AG09319 (cell line): ENCODE measurements at places on chromosomes 12 and 14.

DNA sequence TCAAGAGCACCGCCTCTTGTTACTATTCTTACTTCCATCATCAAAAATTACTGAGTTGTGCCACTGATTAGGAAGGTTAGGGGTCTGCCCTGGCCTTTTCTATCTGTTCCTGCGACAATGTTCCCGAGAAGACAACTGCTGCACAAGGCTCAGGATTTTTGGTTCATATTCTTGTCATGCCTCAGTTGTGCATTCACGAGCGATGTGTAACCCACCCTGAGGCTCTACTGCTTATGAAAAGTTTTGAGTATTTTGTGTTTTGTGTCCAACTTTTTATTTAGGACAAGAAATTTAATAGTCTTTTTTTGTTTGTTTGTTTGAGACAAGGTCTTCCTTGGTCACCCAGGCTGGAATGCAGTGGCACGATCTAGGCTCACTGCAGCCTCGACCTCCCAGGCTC lies 23.1 kb upstream of the LGALS3 start:
- no peak for DNase-seq

DNA sequence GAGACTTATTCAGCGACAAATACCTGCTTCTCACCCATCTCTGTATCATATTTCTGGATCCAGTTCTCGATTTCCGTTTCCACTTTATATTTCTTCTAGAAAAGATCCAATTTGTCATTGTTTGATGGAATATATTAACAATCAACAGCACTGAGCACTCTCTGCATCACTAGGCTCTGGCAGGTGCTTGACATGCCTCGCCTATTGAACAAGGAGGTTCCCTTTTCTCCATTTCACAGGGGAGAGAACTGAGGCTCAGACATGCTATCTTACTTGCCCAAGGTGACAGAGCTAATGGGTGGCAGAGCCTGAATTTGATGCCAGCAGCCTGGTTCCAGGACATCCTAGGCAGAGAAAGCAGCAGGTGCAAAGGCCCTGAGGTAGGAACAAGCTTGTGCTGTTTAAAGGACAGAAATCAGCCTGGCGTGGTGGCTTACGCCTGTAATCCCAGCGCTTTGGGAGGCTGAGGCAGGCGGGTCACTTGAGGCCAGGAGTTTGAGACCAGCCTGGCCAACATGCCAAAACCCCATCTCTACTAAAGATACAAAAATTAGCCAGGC lies 12.1 kb downstream of the RITA1 start:
- no peak for DNase-seq

DNA sequence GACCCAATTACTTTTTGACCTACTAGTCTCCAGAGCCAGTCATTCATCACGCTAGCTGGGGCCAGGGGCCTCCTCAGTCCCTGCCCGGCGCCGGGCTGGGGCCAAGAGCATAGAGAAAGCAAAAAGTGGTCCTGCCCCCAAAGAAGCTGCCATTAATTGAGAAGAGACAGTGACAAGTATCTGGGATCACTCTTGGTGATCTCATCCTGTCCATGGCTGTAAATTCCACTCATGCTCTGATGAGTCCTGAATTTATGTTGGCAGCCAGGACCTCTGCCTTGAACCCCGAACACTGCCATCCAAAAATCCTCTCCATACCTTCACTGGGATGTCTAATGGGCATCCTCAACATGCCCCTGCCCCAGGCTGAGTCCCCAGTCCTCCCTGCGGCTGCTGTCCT lies 34.4 kb upstream of the DLK1 start:
- no peak for DNase-seq

DNA sequence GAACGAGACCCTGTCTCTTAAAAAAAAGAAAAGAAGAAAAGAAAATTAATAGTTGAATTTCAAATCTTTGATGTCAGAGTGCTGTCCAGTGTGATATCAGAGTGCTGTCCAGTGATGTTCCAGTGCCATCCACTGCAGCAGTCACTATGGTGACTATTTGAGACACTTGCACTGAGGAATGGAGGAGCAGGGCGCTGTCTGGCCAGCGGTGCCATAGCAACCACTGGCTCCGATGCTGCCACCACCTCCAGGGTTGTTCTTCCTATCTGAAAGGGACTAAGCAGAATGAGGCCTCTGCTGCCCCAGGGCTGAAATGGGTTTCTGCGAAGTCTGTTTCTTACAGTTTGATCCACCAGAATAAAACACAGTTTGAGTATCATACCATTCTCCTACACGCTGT lies 272.9 kb downstream of the NUAK1 start:
- DNase-seq: no peak

DNA sequence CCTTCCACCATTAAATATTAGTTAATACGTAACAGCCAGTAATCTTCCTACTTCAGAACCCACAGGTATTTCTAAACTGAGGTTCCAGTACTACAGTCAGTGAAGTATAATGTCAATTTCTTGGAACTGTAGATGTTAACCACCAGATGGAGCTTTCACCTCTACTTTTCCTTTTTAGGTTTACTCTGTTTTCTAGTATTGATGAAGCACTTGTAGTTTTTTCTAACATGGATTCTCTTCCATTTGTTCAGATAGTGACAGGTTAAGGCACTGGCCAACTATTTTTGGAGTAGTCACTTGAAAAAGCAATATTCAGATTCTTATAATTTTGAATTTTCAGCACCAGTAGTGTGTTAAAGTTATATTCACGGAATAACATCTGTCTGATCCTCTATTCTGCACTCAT lies 4.6 kb upstream of the SEC23A start:
- DNase-seq: no peak

DNA sequence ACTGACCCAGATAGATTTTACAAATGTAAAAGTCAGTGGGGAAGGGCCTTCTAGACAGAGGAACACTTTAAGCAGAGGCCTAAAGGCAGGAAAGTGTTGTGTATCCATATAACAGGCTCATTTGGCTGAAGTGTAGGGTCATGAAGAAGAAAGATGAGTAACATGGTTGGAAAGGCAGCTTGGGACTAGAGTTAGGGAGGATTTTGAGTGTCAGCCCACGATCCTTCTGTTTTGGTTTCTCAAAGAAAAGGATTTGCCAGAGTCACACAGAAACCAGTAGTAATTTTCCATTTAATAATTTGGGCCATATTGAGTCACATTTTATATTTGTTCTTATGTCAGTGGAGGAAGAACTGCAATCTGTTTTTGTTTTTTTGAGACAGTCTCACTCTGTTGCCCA lies 76.4 kb downstream of the ZC3H14 start:
- no peak for DNase-seq

- DNase-seq: no peak
Measured at GRCh38 chr12:87305481-87305880, 723.7 kb downstream of the C12orf50 start.

- no peak for DNase-seq
Measured at GRCh38 chr12:91846466-91847055, 299.1 kb downstream of the BTG1 start.

DNA sequence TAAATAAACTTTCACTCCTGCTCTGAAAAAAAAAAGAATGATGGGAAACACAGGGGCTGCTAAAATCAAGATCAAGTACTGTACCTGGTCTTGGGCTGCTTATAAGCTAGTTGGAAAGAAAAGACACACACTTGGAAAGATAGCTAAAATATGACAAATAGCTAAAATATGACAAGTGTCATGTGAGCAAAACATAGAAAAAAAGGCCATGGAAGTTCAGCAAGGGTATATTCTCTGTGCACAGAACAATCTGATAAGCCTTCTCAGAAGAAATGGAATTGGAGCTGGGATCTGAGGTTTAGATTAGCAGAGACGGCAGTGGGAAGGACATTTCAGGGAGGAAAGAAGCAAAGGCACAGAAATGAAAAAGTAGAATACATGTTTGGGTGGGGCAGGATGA lies 126.2 kb upstream of the PMCH start:
- no peak for DNase-seq

- no peak for DNase-seq
Measured at GRCh38 chr14:106681161-106681560, 1154.8 kb downstream of the TMEM121 start.

DNA sequence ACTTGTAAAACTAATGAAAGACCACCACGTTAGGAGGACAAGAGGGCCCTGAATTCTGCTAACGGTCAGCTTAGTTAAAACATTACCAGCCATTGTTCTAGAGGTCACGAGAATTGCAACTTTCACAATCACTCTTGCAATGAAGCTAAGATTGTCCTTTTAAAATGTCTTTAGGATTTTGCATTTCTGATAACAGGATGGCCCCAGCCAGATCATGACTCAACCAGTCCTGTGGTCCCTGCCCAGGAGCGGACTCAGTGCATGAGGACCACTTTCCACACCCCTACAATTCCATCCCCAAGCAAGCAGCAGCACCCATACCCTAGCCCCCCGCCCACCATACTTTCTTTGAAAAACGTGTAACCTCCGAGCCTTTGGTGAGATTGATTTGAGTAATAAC lies 28.7 kb downstream of the HSP90AA1 start:
- no peak for DNase-seq

DNA sequence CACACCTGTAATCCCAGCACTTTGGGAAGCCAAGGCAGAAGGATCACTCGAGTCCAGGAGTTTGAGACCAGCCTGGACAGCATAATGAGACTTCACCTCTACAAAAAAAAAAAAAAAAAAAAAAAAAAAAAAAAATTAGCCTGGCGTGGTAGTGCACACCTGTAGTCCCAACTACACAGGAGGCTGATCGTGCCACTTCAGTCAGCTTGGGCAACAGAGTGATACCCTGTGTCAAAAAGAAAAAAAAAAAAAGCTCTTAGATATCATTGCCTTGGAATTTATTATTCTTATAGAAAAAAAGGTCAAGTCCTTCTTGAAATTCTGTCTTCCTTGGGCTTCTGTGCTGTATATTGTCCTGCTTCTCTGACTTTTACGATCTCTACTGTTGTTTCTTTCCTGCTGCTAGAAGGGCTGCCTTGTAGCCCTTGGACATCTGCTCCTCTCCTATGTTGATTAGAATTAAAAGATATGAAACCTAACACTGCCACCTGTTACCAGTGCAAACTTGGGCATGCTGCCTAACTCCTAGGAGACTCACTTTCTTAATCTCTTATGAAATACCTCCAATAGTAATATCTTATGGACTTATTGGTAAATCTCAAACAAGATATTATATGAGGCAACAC lies 5.7 kb downstream of the TMEM19 start:
- DNase-seq: no peak

GRCh38 chr14:95769976-95770375 lies 56.1 kb upstream of the TCL1A start:
- DNase-seq: no peak

DNA sequence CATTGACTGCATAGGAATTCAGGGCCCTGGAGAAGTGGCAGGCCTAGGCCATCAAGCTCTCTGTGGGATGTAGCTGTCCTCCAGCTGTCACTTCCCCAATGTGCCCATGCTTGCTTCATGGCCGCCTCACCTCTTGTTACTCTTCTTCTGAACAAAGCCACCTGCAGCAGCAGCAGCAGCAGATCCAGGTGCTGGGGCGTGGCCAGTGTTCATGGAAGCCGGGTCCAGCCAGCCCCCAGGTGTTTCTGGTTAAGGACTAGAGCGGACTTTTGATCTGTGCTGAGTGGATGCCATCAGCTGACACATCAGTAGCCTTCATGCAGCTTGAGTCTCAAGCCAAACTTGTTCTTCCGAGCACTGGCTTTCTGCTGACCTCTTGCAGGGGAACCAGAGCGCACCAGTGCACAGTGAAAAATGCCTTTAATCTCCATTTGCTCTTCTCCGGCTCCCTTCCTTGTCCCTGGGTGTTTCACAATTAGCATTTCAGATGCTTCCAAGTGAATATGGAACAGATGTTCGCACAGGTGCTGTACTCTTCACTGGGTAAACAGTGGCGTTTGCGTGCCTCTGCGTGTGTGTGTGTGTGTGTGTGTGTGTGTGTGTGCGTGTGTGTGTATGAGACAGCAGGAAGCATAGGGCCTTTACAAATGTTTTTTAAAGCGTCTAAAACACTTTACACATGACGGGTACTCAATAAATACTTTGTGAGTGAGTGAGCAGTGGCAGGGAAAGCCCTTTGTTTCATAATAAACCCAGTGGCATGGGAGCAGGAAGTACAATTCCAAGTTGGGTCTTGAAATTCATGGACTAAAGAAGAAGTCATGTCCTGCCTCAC lies 20.1 kb downstream of the TPCN1 start:
- DNase-seq: peak; percentile 77

DNA sequence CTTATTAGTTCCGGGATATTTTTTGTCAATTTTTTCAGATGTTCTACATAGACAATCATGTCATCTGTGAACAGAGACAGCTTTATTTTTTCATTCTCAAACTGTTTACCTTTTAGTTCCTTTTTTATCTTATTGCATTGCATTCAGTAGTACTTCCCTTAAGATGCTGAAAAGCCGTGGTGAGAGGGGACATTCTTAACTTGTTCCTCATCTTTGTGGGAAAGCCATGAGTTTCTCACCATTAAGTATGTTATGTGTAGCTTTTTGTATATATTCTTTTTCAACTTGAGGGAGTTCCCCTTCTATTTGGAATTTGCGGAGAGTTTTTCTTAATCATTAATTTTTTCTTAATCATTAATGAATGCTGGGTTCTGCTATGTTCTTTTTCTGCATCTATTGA lies 1727.1 kb upstream of the SEL1L start:
- DNase-seq: no peak

DNA sequence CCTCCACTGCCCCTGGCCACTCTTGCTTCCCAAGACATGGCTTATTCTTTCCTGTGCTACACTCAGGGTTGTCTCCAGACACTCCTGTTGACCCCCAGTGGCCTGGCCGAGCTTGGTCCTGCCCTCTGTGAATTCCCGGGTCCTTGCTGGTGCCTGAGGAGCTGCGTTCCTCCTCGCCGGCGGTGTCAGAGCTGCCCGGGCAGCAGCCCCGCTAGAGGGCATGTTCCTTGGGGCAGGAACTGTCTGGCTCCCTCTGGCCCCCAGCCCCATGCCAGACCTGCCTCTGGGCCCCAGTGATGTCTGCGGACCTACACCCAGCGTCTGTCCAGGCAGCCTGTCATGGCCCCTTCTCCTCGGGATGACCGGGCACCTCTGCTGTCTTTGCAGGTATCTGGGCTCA lies 68.4 kb downstream of the AACS start:
- DNase-seq: no peak

DNA sequence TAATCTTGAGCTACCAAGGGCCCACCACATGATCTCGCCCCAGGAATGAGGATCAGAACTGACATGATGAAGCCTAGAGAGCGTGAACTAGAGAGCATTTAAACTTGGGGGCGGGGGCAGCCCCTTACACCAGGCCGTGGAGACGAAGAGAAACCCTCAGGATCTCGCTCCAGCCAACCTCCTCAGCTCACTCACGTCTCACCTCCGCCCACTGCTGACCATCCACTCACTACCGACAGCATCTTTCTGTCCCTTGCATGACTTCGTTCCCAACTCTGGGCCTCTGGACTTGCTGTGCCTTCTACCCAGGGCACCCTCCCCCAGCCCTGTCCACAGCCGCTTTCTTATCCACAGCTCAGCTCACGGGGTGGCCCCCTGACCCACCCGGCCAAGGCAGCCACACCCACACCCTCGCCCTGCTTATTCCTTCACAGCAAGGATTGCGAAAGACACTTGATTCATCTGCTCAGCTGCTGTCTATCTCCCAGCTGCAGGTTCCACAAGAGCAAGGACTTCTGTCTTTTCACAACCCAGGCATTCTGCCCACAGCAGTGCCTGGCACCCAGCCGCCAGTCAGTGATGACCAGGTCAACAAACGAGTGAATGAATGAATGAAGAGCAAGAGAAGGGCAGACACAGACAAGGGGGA lies 6.4 kb downstream of the STX2 start:
- no peak for DNase-seq
